NCI-H187 treated with DMSO at 0.1 percent for 48 hours (cell line): ENCODE measurements at places on chromosomes 3 and 15.

DNA sequence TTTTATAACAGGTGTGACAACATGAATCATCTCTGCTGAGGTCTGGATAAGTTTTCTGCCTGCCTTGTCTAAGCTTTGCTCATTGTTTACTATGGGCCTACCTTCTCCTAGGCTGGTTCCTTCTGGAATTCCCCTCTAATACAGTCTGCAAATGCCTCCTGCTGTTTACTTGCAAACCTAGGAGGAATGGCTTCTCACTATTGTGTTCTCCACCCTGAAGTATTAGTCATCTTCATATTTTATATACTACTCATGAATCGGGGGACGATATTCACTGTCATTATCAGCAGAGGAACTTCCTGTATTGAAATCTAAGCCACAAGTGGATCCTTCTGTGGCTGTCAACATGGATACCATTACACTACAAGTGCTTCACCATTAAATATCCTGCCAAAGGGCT is 154.8 kb downstream of the PLCL2 start:
- DNase-seq = no peak

- no peak for DNase-seq
Observed at GRCh38 chr3:12046406-12046805, 42.2 kb downstream of the SYN2 start.

GRCh38 chr3:168123201-168124176 is 27.8 kb upstream of the GOLIM4 start:
- DNase-seq = no peak

GRCh38 chr3:13541691-13542090 is 7.2 kb upstream of the FBLN2 start:
- DNase-seq = no peak

DNA sequence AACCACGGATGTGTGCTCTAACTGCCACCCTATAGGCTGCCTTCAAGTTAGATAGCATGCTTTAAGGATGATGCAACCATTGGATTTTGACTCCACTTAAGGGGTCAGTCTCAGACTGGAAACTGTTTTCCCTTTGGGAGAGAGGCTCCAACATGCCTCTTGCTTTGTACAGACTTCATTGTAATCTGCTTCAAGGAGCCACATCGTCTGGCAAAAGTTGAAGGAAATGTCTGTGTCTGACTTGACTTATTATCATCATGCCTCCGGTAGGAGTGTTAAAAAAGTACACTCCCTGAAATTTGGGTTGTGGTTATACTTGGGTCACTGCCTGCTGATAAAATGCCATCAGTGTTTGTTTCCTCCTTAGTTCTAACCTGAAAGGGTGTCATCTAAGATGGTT is 245.4 kb upstream of the CDIN1 start:
- DNase-seq = no peak

DNA sequence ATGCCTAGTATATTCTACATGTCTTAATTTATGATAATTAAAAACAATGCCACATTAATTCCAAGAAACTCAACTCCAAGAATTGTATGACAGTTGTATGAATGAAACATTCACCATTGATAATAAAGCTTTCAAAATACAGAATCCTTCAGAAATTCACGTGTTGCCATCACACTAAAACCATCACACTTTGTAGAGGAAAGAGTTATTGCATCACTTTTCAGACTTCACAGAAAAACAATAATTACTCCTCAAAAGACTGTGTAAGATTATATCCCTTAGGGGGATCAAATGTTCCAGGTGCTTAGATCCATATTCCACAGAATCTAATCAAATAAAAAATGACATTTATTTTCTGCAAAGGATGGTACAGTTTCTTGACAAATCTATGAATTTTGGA is 85.0 kb downstream of the OSBPL10 start:
- no peak for DNase-seq

DNA sequence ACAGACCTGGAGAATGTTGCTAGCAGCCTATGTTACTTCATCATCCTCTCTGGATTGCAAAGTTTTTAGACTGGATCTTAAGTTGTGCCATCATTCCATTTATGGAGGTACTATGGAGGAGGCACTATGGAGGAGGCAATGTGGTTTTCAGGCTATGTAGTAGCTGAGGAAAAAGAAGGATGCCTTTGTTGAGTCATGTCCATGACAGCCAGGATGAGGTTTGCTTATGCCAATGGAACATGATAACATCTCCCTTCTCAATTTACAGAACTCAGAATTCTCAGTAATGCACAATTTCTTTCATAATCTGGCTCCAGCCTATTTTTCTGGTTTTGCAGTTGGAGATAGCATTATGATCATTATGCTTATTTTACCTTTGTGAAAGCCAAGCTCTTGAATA is 65.9 kb upstream of the TMEM108 start:
- DNase-seq = no peak

GRCh38 chr3:100030346-100030745 is 84.0 kb downstream of the FILIP1L start:
- DNase-seq = no peak

DNA sequence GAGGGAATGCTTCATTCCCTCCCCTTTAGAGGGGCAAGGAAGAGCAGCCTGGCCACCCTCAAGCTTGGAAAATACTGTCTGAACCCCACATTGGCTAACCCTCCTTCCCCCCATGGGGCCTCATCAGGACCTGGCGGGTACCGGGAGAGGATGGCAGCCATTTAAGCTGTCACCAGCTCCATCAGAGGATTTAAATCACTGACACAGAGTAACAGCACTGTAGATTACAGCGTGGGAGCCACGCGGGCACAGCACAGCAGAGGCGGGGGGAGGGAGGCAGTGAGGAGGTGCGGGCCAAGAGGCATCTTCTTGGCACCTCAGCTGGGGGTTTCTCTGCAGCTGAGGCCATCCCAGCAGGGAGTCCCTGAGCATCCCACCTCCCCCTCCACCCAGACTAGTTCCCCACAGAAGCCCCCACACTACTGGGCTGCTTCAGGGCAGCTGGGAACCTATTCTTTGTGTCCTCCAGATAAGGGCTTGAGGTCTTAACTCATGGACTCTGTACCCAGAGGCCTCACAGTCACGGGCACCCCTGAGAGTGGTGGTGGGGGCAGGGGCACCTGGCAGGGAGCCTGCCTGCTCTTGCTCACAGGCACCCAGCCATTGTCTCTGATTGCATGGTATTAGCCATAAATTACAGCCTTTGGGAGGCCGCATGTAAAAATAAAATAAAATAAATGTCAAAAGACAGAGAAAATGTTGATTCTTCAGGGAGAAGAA is 21.9 kb upstream of the CACNA2D2 start:
- no peak for DNase-seq

- DNase-seq = no peak
Observed at GRCh38 chr15:90004671-90005070, 3.5 kb downstream of the ZNF710 start.

DNA sequence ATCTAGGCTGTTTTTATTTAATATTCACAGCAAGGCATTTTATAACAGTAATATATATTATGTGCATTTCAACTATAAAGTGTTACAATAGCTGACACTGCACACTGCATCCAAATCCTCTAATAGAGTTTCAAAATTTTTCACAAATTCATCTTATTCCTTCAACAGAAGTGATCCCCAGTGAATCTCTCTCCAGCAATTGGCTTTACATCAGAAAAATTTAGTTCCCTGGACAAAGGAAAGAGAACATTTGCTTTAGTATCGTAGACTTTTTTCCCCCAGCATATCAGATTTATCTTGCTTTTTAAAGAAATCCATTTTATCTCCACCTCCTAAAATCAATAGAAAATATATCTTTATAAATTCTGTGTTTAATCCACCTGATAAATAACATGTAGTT is 868.6 kb downstream of the TBL1XR1 start:
- no peak for DNase-seq

DNA sequence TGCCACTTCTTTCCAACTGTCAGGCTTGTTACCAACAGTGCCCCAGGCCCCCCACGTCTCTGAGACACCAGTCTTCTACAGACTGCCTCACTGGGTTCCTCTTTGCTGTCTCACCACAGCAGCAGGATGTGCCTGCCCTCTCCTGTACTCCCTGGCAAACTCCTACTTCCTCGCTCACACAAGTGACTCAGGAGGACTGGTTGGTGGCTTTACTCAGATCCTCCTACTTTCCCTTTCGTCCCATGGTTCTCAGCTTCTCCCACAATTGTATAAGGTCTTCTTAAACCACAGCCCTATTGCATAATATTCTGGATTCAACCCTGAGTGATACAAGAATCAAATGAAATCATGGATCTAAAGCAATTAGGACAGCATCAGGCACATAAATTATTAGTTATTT is 246.6 kb upstream of the PROK2 start:
- DNase-seq = no peak

DNA sequence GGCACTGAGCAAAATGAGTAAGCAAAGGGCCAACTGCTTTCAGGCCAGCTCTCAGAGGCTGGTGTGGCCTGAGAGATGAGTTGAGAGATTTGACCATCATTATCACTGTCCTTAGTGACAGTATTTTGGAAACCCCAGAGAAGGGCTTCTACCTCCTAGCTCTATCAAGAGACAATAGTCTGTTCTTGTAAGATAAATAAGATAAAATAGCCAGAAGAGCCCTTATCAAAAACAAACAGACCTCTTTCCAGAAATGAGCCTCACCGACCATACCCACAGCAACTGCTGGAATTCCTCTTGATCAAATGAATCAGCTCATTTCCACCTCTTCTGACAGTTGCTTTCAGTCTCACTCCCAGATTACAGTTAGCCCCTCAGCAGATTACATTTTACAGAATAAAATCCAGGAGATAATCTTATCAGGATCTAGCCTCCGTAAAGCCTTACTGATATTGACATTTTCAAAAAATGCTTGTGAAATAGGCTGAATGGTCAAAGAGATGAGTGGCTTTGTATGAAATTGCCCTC is 4.5 kb downstream of the HDC start:
- no peak for DNase-seq

GRCh38 chr3:185552358-185552877 is at the start of gene LIPH:
LIPH (minus strand) TSS chr3:185552588; CDS start chr3:185552471, 117 bp downstream.
- DNase-seq = no peak

DNA sequence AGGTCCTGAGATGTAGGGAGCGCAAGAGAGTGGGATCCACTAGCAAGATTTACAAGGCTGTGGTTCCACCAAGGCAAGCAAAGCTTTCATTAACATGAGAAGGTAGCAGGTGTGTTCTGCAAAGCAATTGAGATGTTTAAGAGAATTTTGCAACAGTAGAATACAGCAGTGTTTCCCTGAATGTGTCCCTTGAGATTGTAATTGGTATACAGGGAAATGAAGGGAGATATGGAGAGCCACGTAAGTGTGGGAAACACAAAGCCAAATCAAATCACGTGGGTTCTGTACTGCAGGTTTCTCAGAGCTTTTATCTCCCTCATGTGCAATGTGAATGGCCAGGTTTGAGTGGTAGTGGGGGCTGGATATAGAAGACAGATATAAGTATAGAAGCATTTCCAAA is 67.3 kb downstream of the ATG7 start:
- peak; percentile 56 for DNase-seq

DNA sequence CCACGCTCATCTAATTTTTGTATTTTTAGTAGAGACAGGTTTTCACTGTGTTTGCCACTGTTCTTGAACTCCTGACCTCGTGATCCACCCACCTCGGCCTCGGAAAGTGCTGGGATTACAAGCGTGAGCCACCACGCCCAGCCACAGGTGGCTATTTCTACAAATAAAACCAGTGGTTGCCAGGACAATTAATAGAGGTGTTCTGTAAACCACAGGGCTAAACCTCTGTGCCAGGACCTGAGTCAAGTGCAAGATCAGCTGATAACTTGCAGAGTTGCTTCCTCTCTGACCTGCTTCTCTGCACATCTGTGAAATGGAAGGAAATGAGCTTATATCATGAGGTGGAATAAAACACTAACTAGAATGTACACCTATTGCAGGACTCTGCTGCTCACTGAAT is 72.8 kb downstream of the CD200R1L start:
- no peak for DNase-seq

GRCh38 chr3:81620849-81621248 is 140.6 kb downstream of the GBE1 start:
- no peak for DNase-seq

DNA sequence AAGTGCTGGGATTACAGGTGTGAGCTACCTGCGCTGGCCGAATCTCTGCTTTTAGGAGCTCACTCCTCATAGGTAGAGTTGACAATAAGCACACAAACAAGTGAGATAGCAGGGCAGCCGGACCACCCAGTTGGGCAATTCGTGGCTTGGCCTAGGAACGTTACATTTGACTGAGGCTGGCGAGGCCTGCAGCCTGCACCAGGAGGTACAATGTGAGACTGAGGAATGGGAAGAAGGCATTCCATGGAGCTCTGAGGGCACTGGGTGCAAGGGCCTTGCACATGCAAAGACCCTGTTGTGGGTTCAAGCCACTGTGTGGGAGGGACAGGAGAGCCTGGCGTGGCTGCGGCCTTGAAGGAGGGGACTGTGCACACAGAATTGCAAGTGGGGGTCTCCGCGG is 152.5 kb downstream of the LRRK1 start:
- no peak for DNase-seq

GRCh38 chr3:112644453-112644852 is 3.5 kb upstream of the CCDC80 start:
- no peak for DNase-seq

GRCh38 chr3:189914799-189915198 is 205.9 kb downstream of the P3H2 start:
- no peak for DNase-seq

- no peak for DNase-seq
Observed at GRCh38 chr3:191961529-191961928, 500.6 kb downstream of the PYDC2 start.
